Thymus (tissue), 14 donors: ENCODE measurements at places on chromosomes 13 and 19. TPM values are rescaled to one million over a fixed set of nuclear protein-coding genes. Genes with fewer than 3 reads are reported as not detected.

DNA sequence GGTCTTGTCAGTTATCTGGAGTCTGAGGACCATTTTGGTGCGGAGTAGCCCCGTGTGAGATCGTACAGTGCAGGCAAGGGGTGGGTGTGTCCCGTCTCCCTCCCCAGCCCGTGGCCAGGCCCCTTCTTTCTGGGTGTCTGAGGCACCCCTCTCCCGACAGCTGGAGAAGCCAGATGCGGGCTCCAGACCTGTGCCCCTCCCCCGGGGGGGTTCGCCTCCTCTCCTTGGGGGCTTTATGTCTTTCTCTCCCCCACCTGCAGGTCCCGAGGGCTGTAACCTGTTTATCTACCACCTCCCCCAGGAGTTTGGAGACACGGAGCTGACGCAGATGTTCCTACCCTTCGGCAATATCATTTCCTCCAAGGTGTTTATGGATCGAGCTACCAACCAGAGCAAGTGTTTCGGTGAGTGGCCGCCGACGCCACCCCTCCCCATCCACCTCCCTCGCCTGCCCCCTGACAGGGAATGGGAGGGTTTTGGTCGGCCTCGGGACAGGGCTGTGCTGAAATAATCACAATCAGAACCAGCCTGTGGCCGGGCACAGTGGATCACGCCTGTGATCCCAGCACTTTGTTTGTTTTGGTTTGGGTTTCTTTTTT, 65.6 kb downstream of the CELF5 start:
- no peak for DNase-seq
- H3K36me3 ChIP-seq = no peaks in the 10 kb centered on the region
- H3K4me1 ChIP-seq = no peaks in the 10 kb centered on the region
- no peak overlapping the region for H3K4me3 ChIP-seq
- H3K27ac ChIP-seq = no peak overlapping the region

DNA sequence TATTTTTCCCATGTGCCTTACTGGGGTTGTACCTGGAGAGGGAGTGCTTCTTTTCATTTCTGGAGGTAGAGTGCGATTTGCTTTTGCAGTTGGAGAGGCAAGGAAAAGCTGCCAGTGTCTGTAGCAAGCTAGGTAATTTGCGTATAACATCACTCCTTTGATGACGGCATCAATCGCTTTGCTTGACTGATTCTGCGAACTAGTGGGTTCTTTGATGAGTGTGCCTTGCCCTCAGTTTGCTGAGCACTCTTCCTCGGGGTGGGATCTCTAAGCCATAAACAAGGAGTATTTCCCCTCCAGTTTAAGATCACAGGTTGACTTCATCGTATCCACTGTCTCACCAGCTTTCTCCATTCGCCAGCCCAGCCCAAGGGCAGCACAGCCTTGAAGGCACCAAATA, 344.5 kb downstream of the KCNRG start:
- no peak overlapping the region for H3K4me3 ChIP-seq
- no peak for DNase-seq
- H3K4me1 ChIP-seq = peaks cover 35% of the 10 kb centered on the region
- no peaks in the 10 kb centered on the region for H3K27me3 ChIP-seq
- no peaks in the 10 kb centered on the region for H3K36me3 ChIP-seq

DNA sequence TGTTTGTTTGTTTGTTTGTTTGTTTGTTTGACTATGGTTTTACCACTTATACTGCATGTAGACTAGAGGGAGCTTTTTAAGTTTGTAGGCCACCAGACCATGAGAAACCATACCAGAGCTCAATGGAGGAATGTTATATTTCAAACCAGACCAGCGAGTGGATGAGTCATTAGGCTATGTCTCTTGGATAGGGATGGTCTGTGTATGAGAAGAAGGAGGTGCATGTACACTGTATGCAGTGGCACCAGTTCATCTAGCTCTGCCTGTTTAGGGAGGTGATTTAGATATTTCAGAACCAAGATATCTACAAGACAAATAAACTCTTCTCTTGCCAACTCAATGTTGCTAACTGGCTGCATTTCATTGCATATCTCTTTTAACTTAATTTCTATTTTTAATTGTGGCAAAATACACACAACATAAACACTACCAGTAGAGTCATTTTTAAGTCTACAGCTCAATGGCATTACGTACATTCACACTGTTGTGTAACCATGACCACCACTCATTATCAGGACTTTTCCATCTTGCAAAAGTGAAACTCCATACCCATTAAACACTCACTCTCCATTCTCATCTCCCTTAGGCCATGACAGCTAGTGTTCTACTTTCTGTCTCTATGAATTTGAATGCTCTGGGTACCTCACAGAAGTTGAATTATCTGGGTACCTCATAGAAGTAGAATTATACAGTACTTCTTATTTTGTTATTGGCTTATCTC, 29.2 kb downstream of the SYDE1 start:
- no peak overlapping the region for H3K4me3 ChIP-seq
- H3K4me1 ChIP-seq = no peaks in the 10 kb centered on the region
- H3K36me3 ChIP-seq = no peaks in the 10 kb centered on the region

GRCh38 chr19:11257846-11258380, 4.4 kb downstream of the DOCK6 start:
- H3K27ac ChIP-seq = no peak overlapping the region
- H3K4me3 ChIP-seq = no peak overlapping the region
- no peak for DNase-seq
- no peaks in the 10 kb centered on the region for H3K4me1 ChIP-seq
- H3K27me3 ChIP-seq = peaks cover 19% of the 10 kb centered on the region

DNA sequence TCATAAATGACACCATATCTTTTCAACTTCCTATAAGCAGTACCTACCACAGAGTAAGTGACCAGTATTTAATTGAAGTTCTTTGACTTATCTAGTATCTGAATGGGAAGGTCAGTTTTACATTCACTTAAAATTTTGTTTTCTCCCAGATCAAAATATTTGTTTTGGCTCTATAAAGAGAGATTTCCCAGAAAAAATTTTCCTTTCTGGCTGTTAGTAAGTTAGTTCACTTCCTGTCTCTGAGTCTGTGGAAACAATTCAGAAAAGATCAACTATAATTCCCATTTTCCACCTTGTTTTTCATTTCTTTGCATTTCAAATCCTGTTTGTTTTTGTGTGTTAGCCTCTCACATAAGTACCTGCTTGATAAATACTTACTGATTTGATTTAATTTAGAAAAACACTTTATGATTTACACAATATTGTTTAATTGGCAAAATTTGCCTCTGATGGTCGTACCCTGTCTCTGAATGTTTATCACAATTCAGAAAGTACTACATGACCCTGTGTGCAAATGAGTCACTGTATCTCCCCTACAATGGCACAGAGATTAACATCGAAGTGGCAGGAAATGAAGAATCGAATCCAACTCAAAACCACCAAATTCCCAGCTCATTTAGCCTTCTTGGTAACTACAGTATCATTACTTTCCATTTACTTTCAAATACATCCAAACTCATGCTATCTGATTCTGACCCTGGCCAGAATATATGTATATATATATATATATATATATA, 15.4 kb upstream of the MED4 start:
- no peaks in the 10 kb centered on the region for H3K36me3 ChIP-seq
- no peak overlapping the region for H3K4me3 ChIP-seq
- DNase-seq = no peak
- H3K27ac ChIP-seq = peak overlapping the region; percentile 10
- no peaks in the 10 kb centered on the region for H3K27me3 ChIP-seq
- no peaks in the 10 kb centered on the region for H3K4me1 ChIP-seq

DNA sequence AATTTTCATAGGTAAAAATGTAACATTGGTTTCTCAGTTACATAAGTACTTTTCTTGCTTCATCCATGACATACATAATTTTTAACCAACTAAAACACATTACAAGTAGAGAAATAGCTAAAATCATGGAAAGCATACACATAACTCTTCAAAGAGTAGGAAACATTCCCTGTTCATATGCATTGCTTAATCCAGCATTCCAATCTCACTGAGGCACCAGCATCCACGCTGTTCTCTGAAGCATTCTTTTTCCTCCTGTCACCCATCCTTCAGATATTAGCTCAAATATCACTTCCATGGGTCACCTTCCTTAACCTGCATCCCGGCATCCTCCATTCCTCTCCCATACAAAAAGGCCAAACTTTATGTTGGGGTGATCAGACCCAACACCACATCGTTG, 79.1 kb downstream of the ZNF254 start:
- no peak for DNase-seq
- no peaks in the 10 kb centered on the region for H3K27me3 ChIP-seq
- H3K36me3 ChIP-seq = no peaks in the 10 kb centered on the region
- no peak overlapping the region for H3K4me3 ChIP-seq
- no peak overlapping the region for H3K27ac ChIP-seq

DNA sequence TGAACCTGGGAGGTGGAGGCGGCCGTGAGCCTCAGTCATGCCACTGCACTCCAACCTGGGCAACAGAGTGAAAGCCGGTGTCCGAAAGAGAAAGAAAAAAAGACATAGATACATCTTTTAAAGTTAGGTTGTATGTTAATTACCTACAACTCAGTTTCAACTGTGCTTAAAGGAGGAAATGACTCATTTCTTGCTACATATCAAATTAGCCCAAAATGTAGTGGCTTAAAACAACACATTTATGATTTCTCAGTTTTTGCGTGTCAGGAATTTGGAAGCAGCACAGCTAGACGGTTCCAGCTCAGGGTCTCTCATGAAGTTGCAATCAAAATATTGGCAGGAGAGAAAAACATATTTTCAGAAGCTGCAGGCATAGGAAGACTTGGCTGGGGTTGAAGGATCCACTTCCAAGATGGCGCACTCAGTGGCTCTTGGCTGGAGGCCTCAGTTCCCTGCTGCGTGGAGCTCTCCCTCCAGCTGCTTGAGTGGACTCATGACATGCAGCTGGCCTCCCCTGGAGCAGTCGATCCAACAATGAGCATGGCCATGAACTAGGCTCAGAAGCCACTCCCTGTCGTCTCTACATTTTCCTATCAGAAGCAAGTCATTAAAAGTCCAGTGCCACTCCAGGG, 7.1 kb downstream of the LDLR start:
- peak overlapping the region; percentile 93 for H3K27ac ChIP-seq
- H3K27me3 ChIP-seq = no peaks in the 10 kb centered on the region
- H3K4me1 ChIP-seq = peaks cover 37% of the 10 kb centered on the region
- H3K36me3 ChIP-seq = peaks cover 5% of the 10 kb centered on the region
- no peak for DNase-seq

DNA sequence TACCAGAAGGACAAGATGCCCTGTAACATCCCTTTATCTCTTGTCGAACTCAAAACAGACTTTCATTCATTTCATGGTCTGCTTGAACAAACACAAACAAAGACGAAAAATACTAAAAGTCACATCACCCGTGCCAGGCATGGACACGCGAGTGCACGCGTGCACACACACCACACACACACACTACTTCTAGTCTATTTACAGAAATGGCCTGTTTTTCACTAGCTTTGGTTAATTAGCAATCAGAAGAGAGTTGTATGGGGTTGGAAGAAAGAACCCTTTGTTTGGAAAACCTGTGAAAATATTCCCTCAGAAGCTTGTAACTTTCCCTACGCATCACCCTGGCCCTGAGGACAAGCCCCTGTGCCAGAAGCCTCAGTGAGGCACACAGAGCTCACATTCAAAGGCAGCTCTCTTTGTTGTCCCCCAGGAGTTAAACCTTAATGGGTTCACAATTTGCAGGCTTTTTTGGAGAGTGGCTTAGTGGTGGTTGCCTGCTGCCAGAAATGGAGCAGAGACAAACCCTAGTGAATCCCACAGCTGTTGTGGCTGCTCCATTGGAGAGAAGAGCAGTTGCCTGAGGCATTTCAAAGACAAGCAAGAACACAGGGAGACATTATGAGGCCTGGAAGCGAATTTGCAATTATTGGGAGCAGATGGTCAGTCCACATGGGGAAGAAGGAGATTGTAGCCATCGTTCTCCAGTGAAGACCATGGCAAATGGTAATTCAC, 55.9 kb downstream of the STARD13 start:
- H3K36me3 ChIP-seq = no peaks in the 10 kb centered on the region
- DNase-seq = no peak
- H3K4me3 ChIP-seq = no peak overlapping the region
- H3K4me1 ChIP-seq = no peaks in the 10 kb centered on the region

- H3K27me3 ChIP-seq = no peaks in the 10 kb centered on the region
- DNase-seq = no peak
- H3K4me3 ChIP-seq = no peak overlapping the region
Observed at GRCh38 chr13:38662362-38662761, 24.5 kb upstream of the FREM2 start.

DNA sequence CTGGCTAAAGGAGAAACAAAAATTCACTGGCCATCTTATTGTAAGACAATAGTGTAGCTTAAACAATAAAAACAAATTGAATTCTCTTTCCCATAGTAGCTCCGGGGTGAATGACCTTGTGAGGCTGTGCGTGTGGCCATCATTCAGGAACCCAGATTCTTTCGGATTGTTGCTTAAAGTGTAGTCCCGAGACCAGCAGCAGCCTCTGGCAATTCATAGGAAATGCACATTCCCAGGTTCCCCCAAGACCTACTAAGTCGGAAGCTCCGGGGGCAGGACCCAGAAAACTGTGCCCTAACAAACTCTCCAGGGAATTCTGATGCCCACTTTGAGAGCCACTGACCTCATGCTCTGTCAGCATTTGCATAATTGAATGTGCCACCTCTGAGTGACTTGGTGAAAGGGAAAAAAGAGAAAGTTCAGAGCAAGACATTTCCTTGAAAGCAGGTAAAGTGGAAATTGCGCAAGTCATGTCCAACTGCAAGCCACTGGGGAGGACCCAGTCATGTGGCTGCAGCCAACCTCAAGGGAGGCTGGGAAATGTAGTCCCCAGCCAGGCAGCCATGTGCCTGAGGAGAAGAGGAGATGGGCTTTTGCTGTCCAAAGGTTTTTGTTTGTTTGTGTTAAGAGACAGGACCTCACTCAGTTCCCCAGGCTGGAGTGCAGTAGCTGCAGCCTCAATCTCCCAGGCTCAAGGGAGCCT, 50.7 kb upstream of the PNMA8B start:
- H3K27me3 ChIP-seq = no peaks in the 10 kb centered on the region
- no peak for DNase-seq
- no peak overlapping the region for H3K27ac ChIP-seq
- H3K4me3 ChIP-seq = no peak overlapping the region
- H3K4me1 ChIP-seq = no peaks in the 10 kb centered on the region
- no peaks in the 10 kb centered on the region for H3K36me3 ChIP-seq

- peaks cover 84% of the 10 kb centered on the region for H3K4me1 ChIP-seq
- H3K36me3 ChIP-seq = peaks cover 15% of the 10 kb centered on the region
- no peak for DNase-seq
- H3K27ac ChIP-seq = peak overlapping the region; percentile 65
Observed at GRCh38 chr19:49564616-49565045, 15.7 kb downstream of the NOSIP start.

DNA sequence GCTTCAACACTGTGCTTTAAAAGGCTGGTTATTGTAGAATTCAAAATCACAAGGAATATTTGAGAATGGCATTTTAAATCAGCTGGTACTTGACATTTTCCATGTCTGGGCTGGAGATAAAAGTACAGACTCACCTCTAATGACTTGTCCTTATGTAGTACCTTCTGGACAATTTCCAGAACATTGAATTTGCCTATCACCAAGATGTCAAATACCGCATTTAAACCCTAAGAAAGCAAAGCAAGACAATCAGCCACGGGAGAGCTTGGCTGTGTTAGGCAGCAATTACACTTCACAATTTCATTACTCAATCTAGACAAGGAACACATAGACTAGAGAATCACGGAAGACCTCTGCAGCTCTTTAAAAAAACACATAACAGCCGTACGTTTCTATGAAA, 36.8 kb downstream of the TMTC4 start:
- peaks cover 63% of the 10 kb centered on the region for H3K36me3 ChIP-seq
- no peak overlapping the region for H3K27ac ChIP-seq
- no peak for DNase-seq
- no peaks in the 10 kb centered on the region for H3K27me3 ChIP-seq
- no peak overlapping the region for H3K4me3 ChIP-seq

Gene KCNJ14
- total RNA-seq = 0.19 TPM

Gene ZNF8
- 4.1 TPM for total RNA-seq

Gene LMTK3
- total RNA-seq = 0.19 TPM

Gene NPAS1
- total RNA-seq = 0.09 TPM

Gene HS6ST3
- total RNA-seq = 0.05 TPM

Gene RAP2A
- 19.6 TPM for total RNA-seq

Gene ELSPBP1
- total RNA-seq = 0.24 TPM

Gene S1PR4
- 24.2 TPM for total RNA-seq

Gene TEKTIP1
- 0.61 TPM for total RNA-seq

Gene ZNF700
- 13.6 TPM for total RNA-seq
